Right atrium auricular region (tissue), 2 donors: ENCODE measurements at places on chromosomes 6 and 20.

- DNase-seq = no peak
Observed at GRCh38 chr20:40244286-40244685, 444.8 kb downstream of the MAFB start.

DNA sequence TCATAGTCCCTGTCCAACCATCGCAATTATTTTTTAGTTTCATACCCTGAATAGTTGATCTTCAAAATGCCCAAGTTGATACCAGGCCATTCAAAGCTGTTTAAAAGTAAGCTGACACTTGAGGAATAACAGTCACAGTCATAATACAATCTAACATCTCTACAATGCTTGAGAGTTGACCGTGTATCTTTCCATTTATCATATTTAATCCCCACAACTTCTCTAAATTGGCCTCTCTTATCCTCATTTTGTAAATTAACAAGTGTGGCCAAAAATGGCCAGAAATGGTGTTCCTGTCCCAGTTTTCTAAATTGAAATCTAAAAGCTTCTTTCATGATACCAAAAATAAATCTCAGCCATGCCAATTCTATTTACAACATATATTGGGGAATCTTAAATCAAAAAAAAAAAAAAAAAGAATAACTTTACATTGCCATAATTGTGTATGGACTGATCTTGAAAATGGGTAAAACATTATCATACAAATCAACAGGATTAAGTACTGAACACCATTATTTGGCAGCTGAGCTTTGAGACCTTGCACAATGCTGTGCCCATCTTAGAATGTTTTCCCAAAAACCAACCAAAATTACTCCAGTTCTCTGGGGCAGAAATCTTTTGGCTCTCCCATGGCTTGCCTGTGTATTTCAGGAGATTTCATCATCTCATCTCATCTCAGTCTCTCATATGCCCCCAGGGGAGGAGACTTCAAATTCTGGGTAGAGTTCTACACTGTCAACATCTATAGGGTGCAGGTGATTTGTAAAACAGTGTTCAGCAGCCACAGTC, 448.7 kb upstream of the JARID2 start:
- DNase-seq = no peak

GRCh38 chr20:44475694-44476560, at the start of gene TTPAL:
Gene TTPAL (plus strand): TSS chr20:44475874. CDS start chr20:44480000, 4,126 bp downstream.
- DNase-seq = peak; percentile 89

DNA sequence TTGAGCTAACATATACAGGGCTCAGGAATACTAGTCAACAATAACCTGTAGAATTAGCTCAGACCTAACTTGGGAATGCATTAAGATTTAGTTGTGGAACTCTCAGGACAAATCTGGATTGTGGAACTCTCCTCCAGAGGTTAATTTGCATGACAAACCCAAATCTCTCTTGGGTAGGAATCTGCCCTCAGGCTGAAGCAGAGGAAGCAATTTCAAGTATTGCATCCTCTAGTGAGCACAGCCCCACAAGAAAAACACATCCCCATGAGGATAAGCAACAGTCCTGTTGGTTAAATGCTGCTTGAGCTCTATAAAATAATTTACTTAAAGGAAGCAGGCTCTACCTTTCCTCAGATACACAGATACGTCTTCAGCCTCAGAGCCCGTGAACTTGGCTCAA, 170.9 kb upstream of the STXBP5 start:
- DNase-seq = no peak

DNA sequence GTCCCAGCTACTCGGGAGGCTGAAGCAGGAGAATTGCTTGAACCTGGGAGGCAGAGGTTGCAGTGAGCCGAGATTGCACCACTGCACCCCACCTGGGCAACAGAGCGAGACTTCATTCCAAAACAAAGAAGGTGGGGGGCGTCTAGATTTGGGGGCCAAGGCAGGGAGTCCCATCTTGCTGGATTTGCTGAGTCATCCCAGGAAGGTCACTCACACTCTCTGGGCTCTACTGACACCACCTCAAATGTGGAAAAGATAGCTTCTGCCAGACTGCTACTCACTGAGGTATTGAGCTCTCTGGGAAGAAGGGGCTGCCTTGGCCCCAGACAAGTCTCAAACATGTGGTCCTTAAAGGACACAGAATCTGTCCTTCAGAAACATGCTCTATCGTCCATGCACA, 74.3 kb downstream of the RIPOR3 start:
- DNase-seq = no peak

DNA sequence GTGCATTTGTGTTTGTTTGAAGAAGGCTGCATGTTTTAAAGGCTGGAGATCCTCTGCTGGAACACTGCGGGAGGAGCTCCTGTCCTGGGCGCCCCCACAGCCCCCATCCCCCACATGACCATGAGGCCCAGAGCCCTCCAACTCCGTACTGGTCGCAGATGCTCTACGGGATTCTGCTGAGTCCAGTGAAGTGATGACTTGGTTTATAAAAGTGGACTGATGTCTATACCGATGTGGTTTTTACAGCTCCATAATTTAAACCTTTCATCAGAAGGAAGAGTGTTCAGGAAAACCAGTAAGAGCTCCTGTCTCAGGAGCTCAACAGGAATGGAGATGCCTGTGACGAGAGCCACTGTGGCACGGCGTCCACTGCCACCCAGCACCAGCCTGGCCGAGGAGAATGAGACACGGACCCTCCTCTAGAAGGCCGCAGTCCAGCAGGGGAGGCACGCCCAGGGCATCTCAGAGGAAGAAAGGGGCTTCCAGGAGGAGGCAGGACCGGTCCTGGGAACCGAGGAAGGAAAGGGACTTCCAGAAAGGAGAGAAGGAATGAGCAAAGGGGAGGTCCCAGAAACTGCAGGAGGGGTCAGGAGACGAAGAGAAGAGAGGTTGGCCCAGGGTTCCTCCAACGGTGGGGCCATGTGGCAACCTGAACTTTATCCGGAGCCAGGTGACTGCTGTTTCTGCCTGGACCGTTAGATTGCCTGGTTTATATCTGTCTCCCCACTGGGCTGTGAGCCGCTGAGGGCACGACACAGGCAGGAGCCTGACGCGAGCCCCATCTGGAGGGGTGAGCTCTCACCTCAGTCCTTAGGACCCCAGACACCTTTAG, 26.9 kb downstream of the BFSP1 start:
- no peak for DNase-seq
